ENCODE measurements at places on chromosomes 7 and 10.

DNA sequence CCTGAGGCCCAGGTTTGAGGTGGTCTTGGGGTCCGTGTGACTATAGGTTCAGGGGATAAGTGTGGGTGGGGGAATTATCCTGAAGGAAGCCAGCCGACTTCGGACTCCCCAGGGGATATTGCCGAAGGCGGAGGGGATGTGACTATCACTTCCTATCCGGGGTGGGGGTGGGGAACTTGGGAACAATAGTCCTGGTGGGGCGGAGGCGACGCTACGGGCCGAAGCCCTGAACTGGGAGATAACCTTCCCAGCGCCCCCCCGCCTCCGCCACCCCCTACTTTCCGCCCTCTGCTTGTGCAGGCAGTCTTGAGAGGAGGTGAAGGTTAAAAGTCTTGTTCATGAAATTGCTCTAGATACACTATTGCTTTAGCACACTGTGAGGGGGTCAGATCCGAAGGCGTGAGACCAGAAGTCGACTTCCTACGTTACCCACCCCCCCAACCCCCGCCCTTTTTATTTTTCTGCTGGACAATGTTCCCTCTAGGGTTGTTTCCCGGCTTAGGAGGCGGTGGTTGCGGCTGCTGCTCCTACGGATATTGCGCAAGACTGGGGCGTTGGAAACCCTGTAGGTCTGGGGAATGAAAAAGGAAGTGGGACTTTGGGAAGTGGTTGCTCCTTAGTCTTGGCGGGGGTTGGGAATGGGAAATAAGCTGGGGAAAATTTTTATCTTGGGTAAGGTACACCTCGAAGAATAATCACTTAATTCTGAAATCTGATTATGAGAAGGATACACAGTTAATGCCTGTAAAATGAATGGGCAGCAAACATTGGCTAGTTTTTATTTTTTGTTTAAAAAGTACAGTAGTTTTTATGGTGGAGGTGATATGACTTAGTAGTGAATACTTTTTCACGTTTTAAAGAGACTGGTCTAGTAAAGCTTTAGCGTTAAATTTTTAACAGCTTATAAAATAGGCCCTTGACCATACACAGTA is 1.5 kb downstream of the PTPN12 start:
- peak; percentile 91 for DNase-seq

- DNase-seq: no peak
Observed at GRCh38 chr7:72281308-72281707, 130.8 kb downstream of the CALN1 start.

DNA sequence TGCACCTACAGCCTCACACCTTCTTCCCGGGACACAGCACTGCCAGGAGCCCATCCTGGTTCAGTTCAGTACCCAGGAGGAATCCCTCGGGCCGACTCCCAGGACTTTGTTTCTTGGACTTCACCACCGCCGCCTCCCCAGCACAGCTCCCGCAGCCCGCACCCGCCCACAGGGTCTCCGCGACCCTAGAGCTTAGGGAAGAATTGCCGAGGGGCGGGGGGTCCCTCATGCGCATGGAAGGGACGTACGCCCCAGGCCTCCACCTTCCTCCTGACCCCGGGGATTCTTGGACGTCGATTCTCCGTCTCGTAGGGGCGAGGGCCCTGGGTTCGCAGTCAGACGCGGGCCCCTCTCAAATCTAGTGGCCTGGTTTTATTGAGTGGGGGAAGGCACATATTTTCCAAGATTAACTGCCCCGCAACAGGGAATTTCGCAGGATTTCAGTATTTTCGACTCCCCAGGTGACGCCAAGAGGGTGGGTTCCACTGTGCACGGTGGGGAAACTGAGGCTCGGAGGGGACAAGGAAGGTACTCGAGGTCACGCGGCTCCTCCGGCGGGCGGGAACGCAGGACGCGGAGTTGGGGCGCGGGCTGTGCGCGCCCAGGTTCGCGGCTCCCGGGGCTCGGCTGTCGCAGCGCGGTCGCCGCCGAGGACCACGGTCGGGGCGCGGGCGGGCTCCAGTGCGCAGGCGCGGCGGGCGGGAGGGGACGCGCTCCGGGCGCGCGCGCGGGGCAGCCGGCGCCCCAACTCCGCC is at the start of gene ADCY1:
ADCY1 (plus strand) TSS at position 708 of the 755 bp plus-strand sequence. CDS start 176 bp downstream, outside the sequence.
- DNase-seq: peak; percentile 68

DNA sequence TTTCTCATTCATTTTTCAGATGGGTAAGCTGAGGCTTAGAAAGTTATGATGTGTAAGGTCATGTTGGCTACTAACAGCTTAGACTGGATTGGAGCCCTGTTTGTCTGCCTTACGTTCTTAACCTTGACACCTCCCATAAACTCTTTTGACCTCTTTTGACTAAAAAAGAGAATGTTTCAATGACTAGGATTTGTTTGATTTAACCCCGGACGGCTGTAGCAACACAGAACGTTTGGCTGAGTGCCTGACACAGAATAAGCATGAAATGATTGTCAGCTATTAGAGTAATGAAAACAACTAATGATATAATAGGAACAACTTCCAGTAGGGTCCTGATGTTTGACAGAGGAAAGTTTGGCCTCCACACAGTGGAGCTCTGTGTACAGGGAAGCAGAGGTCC is 83.3 kb upstream of the PDZD8 start:
- DNase-seq: no peak

- DNase-seq: no peak
Observed at GRCh38 chr10:59880971-59881510, 25.3 kb downstream of the CCDC6 start.

- DNase-seq: no peak
Observed at GRCh38 chr10:128095753-128096469, 30.3 kb downstream of the MKI67 start.

DNA sequence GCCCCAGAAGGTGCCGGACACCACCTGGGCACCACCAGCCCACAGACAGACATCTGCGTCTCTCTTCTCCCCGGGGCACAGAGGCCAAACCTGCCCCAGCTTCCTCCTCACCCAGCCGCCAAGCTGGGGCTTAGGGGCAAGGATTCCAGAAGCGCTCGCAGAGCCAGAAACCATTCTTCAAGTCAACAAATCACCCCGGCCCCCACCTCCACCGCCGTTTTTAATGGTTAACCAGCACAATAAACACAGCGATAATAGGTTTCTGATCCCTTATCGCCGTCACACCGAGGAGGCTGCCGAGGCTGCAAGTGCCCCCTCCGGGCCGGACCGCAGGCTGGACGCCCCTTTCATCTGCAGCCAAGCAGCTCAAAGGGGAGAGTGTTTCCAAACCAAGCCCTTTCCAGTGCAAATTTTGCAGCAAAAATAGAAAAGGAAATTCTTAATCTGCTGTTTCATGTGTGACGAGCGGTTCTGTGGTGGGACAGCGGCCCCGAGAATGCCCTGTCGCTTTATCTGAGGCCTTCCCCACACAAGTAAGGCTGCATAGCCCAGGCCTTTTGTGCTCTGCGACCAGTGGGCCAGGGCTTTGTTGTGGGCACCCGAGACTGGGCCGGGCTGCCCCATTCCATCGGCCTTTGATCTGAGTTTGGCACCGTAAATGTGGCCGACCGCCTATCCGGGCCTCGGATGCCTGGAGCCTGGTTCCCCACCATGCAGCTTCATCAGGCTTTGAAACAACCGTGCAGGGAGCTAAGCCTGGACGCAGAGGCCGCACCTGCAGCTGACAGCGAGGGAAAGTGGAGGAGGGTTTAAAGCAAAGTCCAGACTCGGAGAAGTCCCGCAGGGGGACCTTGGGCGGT is 83.2 kb downstream of the FOXL3 start:
- peak; percentile 80 for DNase-seq

- DNase-seq: peak; percentile 83
Observed at GRCh38 chr10:13079776-13080050, 20.2 kb upstream of the OPTN start.

DNA sequence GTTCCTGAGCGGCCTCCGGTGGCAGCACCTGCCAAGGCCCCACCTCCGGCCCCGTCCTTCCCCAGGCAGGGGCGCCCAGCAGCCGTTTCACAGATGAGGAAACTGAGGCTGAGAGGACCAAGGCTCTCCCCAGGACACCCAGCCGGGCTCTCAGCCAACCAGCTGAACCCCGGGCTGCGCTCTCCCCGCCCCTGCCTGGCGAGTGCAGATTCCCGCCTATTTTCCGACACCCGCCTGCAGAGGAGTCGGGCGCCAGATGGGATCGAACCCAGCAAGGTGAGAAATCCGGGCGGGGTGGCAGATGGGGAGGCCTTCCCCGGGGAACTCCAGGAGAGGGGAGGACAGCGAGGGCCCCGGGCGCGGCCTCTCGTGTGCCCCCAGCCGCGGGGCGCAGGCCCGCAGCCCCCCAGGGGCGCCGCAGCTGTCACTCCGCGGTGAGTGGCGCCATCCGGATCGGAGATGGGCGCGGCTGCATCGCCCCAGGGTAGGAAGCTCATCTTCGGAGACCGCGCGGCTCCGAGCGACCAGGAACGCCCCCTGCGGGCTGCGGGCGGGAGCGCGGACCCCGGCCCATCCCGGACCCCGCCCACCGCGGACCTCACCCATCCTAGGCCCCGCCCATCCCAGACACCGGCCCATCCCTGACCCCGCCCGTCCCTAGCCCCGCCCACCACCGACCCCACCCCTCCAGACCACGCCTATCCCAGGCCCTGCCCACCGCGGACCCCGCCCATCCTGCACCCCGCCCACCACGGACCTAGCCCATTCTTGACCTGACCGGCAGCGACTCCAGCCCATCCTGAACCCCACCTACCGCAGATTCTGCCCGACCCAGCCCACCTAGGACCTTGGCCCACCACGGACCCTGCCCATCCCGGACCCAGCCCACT is 90.3 kb downstream of the MICALL2 start:
- DNase-seq: peak; percentile 63

DNA sequence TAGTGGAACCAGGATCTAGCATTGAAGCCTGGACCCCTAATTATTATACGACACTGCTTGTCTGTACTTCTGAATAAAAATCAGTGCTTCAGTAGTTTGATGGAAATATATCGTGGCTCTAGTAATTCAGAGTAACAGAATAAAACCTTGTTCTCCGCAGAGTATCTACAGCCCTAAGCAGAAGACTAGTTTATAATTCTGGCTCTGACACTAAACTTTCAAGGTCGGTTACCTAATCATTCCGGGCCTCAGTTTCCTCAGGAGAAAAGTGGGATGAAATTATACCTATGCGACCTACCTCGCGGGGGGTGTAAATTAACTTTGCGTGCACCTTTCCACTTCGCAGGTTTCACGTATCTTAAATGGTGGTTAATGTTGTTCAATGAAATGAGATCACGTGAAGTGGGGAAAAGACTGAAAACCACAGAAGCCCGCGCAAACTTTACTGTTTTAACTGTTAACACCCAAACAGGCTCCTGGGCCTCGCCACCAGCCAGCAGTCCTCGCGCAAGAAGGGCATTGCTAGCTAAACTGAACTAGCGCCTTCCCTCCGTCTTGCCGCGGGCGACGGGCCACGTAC is 615 bp downstream of the THAP5 start:
- DNase-seq: no peak

- no peak for DNase-seq
Observed at GRCh38 chr7:101496017-101496416, 133.1 kb downstream of the MYL10 start.

DNA sequence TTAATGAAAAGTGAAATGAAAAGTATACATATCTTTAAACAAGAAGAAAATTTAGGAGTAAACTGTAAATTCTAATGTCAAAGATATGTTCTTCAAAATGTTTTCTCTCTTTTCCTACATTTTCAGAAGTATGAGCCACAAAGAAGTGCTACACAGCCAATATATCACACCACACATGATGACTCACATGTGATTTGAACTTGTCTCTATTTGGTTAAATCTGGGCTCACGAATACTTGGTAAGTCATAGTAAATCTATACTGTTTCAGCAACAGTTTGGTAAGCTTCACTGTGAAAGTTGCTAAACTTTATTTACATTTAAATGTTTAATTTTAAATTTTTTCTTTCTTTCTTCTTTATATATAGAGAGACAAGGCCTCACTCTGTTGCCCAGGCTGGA is 380.6 kb upstream of the IGFBP3 start:
- DNase-seq: no peak

DNA sequence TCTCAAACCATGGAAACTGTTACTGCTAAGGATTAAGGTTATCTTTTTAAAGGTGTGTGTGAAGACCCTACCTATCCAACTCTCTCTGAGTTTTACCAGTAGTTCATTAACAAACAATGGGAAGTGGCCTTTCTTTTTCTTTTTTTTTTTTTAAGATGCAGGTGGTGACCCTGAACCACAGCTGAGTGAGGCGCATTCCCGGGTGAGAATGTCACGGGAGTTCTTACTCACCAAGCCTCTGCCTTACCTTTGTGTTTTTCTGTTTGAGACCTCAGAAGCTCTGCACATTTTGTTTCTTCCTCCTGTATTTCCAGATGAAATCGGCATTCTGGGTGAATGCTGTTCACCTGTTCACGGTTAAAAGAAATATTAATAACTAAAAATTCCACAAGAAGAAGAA is 2.5 kb downstream of the VIPR2 start:
- DNase-seq: no peak

- DNase-seq: no peak
Observed at GRCh38 chr10:62052276-62052675, 150.8 kb downstream of the ARID5B start.

- peak; percentile 74 for DNase-seq
Observed at GRCh38 chr7:99210265-99210970, 2.5 kb upstream of the KPNA7 start.

- no peak for DNase-seq
Observed at GRCh38 chr10:1169981-1170866, 114.0 kb downstream of the WDR37 start.

DNA sequence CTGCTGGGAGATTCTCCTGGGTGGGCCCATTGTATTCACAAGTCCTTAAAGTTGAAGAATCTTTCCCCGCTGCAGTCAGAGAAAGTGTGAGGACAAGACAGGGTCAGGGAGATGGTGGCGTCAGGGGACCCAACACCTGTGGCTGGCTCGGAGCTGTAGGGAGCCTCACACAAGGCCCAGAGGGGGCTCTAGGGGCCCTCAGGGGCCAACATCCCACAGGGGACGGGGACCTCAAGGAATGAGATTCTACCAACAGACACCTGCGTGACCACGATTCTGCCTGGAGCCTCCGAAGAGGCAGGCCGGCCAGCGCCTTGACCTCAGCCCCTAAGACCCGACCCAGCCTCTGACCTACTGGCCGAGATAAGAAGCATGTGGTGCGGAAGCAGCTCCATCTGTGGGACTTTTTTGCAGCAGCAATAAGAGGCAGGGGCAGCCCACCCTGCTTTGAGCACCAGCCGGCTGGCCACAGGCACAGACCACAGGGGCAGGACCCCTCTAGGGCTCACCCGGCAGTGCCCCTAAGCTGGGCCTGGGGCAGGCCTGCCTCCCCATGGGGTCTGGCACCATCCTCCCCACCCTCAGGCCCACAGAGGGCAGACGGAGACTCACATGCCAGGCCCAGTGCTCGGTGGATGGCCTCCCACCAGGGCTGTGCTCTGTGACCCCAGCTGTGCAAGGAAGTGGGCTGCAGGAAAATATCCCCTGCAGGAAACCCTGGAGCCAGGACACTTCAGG is 13.2 kb downstream of the RASGEF1A start:
- DNase-seq: no peak

DNA sequence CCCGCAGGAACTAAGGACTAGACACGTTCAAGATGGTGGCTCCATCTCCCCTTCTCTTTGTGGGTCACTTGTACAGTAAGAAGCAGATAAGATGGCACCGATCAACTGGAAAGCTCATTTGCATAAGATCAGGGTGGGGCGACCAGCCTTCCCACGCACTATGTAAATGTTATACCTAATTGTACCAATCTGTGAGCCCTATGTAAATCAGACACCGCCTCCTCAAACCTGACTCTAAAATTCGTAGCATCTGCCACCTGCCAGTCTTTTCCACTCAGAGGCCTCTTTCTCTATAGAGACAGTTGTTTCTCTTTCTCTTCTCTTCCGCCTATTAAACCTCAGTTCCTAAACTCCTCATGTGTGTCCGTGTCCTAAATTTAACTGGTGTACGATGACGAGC is 324.5 kb downstream of the PHF14 start:
- DNase-seq: no peak
